ENCODE measurements at places on chromosomes 7 and 10.

DNA sequence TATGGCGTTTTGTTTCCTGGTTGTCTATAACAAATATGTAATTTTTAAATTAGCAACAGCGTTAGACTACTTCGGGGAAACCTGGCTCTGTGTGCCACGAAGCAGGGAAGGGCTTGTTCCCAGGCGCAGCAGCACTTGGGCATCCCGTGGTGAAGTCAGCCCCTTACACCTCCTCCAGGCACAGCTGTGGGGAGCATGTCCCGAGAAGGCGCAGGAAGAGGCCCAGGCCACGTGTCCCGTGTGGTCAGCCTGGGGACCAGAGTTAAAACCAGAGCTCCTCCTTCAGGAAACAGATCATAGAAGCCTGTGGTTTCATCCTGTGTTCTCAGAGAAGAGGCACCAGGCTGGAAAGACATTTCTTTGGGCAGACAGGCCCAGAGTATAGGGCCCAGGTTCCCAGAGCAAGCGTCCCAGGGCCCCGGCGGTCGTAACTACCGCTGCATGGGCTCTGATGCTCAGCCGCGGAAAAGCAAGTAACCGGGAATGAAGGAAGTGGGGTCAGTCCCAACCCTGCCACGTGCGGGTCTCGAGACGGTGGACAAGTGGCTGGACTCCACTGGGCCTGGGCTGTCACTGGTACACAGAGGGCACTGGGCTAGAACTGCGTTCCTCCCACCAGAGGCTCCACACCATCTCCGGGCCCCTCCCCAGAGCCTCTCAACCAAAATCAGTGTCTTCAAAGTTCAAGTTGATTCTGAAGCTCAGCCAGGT is 7.1 kb downstream of the NUDT1 start:
- H3K4me1 ChIP-seq: peaks cover 22% of the 10 kb centered on the region
- peak overlapping the region; percentile 53 for H3K27ac ChIP-seq
- DNase-seq: peak; percentile 47
- peaks cover 13% of the 10 kb centered on the region for H3K36me3 ChIP-seq
- H3K4me3 ChIP-seq: peak overlapping the region; percentile 80

GRCh38 chr7:158432369-158433341 is 155.0 kb downstream of the PTPRN2 start:
- H3K4me1 ChIP-seq: no peaks in the 10 kb centered on the region
- H3K27ac ChIP-seq: no peak overlapping the region
- no peaks in the 10 kb centered on the region for H3K36me3 ChIP-seq
- no peak for DNase-seq

GRCh38 chr10:127168261-127168660 is 28.1 kb downstream of the INSYN2A start:
- no peak overlapping the region for H3K4me3 ChIP-seq
- H3K4me1 ChIP-seq: no peaks in the 10 kb centered on the region
- H3K36me3 ChIP-seq: no peaks in the 10 kb centered on the region
- DNase-seq: no peak

GRCh38 chr10:104324221-104324686 is 14.0 kb downstream of the ITPRIP start:
- peak overlapping the region; percentile 72 for H3K4me3 ChIP-seq
- H3K36me3 ChIP-seq: peaks cover 19% of the 10 kb centered on the region
- no peak for DNase-seq
- peaks cover 82% of the 10 kb centered on the region for H3K4me1 ChIP-seq
- H3K27me3 ChIP-seq: no peaks in the 10 kb centered on the region
- peak overlapping the region; percentile 79 for H3K27ac ChIP-seq

- DNase-seq: no peak
- H3K4me1 ChIP-seq: no peaks in the 10 kb centered on the region
- no peaks in the 10 kb centered on the region for H3K36me3 ChIP-seq
- H3K27me3 ChIP-seq: peaks cover 2% of the 10 kb centered on the region
- no peak overlapping the region for H3K4me3 ChIP-seq
Measured at GRCh38 chr10:88004451-88004850, 141.0 kb downstream of the PTEN start.

GRCh38 chr7:9557853-9558252 is 1124.4 kb downstream of the NXPH1 start:
- no peaks in the 10 kb centered on the region for H3K4me1 ChIP-seq
- H3K4me3 ChIP-seq: no peak overlapping the region
- no peak overlapping the region for H3K27ac ChIP-seq
- no peaks in the 10 kb centered on the region for H3K27me3 ChIP-seq
- DNase-seq: no peak
- H3K36me3 ChIP-seq: no peaks in the 10 kb centered on the region

DNA sequence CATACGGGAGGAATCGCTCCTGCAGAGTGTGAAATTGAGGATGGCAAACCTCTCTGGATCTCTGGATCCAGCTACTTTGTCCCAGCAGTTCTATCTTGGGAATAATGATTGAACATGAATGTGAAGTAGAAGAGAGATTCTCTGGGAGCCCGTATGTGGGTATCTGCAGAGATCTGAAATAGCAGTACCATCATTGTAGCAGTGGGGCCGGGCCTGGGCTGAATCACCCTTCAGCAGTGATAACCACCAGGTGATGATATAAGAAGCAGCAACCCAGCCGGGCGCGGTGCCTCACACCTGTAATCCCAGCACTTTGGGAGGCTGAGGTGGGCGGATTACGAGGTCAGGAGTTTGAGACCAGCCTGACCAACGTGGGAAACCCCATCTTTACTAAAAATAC is 51.9 kb downstream of the SKIDA1 start:
- H3K4me3 ChIP-seq: no peak overlapping the region
- no peaks in the 10 kb centered on the region for H3K4me1 ChIP-seq
- no peaks in the 10 kb centered on the region for H3K27me3 ChIP-seq

DNA sequence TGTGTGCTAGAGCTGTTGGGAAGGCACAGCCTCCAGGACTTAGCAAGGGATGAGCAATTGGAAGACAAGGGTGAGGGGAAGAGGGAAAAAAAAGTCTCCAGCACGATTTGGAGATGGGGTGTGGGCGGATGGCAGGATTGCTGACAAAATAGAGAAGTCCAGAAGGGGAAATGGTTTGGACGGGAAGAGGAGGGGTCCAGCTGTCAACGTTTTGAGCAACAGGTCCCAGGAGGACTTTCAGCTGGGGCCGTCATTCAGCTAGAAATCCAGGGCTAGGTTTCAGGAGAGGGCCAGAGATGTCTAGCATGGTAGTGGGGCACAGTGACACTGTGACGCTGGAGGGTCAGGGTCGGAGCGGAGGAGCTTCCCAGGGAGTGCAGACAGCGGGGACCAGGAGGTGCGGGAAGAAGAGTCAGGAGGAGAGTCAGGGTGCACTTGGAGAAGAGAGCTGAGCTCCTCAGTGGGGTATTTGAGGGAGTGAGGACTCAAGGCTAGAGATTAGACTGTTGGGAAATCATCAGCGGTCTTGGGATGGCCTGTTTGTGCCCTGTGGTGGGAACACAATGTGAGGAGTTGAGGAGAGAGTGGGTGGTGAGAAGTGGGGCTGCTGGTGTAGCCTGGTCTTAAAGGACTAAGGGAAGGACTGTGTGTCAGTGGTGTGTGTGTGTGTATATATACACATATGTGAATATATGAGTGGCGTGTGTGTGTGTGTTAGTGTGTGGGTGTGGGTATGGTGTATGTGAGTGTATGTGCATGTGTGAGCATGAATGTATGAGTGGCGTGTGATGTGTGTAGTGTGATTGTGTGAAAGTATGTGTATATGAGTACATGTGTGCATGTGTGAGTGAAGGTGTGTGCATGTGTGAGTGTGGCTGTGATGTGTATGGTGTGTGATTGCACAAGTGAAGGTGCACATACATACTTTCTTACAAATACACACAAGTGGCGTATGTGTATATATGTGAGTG is 3.8 kb downstream of the ZYX start:
- no peak for DNase-seq
- H3K27ac ChIP-seq: no peak overlapping the region
- peaks cover 15% of the 10 kb centered on the region for H3K4me1 ChIP-seq
- H3K27me3 ChIP-seq: no peaks in the 10 kb centered on the region
- H3K4me3 ChIP-seq: no peak overlapping the region
- peaks cover 17% of the 10 kb centered on the region for H3K36me3 ChIP-seq

GRCh38 chr7:95209276-95209675 is 115.1 kb downstream of the PON1 start:
- no peaks in the 10 kb centered on the region for H3K36me3 ChIP-seq
- H3K4me3 ChIP-seq: no peak overlapping the region
- no peak for DNase-seq
- H3K4me1 ChIP-seq: no peaks in the 10 kb centered on the region
- H3K27ac ChIP-seq: no peak overlapping the region

DNA sequence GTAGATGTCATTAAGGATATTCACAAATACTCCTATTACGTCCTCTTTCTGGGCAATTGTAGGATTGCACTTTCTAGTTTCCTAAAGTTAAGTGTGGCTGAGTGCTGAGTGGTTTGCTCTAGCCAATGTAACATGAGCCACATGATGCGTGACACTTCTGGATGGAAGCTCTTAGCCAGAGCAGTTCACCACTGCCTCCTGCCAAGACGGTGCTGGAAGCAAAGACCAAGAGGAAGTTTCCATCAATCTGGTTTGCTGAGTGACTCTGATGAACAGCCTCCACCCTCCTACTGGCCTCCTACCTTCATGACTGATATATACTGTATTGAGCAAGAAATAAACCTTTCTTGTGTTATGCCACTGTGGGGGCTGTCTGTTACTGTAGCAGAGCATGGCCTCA is 318.1 kb downstream of the KCNMA1 start:
- no peaks in the 10 kb centered on the region for H3K36me3 ChIP-seq
- no peak overlapping the region for H3K4me3 ChIP-seq
- no peaks in the 10 kb centered on the region for H3K4me1 ChIP-seq
- DNase-seq: no peak
- no peak overlapping the region for H3K27ac ChIP-seq

GRCh38 chr7:80133361-80134114 is 1.1 kb upstream of the GNAI1 start:
- H3K4me3 ChIP-seq: peak overlapping the region; percentile 71
- H3K27me3 ChIP-seq: peaks cover 54% of the 10 kb centered on the region
- no peak for DNase-seq
- no peak overlapping the region for H3K27ac ChIP-seq

DNA sequence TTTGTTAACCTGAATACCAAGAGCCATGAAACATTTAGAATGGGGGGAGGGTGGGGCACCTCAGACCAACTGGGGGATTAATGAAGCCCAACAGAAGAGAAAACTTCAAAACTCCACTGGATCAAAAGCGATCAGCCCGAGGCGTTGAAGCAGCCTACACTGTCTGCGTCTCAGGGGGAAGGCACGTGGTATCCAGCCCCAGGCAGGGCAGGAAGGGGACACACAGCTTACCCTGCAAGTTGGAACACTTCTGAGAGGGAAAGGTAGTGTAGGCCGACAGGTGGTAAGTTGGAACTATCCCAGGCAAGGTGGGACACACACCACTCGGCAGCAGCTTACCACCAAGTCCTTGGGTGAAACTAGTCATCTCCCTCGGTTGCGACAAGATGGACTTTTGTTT is 102.9 kb downstream of the TAX1BP1 start:
- H3K27ac ChIP-seq: no peak overlapping the region
- H3K27me3 ChIP-seq: no peaks in the 10 kb centered on the region
- no peak for DNase-seq
- H3K36me3 ChIP-seq: no peaks in the 10 kb centered on the region
- H3K4me1 ChIP-seq: no peaks in the 10 kb centered on the region

- no peak overlapping the region for H3K27ac ChIP-seq
- no peaks in the 10 kb centered on the region for H3K4me1 ChIP-seq
- H3K27me3 ChIP-seq: no peaks in the 10 kb centered on the region
- DNase-seq: no peak
- no peaks in the 10 kb centered on the region for H3K36me3 ChIP-seq
Measured at GRCh38 chr10:111360260-111360925, 283.6 kb downstream of the ADRA2A start.

DNA sequence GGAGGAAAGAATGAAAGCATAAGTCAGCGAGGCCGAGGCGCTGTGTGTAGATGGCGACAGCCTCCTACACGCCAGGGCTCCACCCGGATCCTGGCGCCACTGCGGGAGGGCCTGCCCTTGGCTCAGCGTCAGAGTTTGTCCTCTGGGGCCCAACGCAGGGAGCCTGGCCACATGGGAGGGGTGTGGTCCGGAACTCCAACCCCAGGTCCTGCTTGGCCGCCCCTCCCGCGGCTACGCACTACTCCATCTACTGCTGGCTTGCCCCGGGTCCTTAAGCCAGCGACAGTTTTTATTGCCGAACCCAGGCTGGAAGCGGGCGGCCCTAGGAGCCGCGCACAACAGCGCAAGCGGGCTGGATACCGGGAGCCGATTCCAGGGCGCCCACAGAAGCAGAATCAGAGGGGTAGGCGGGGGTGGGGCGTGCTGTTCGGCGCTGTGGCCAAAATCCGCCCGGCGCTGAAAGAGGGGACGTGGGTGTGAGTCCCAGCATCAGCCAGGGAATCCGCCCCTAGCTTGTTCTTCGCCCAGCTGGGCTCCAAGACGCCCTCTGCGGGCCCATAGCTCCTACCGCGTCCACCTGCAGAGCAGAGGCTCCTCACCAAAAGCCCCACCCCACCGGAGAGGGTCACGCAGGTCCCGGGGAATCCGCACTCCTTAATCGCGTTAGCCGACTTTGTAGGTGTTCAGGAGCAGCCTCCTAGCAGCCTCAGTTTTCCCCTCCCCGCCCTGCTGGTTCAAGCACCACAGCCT is 4.5 kb downstream of the KAZALD1 start:
- peaks cover 2% of the 10 kb centered on the region for H3K36me3 ChIP-seq
- H3K4me3 ChIP-seq: peak overlapping the region; percentile 58
- H3K27me3 ChIP-seq: peaks cover 54% of the 10 kb centered on the region
- peak; percentile 39 for DNase-seq
- H3K4me1 ChIP-seq: peaks cover 20% of the 10 kb centered on the region
- no peak overlapping the region for H3K27ac ChIP-seq

DNA sequence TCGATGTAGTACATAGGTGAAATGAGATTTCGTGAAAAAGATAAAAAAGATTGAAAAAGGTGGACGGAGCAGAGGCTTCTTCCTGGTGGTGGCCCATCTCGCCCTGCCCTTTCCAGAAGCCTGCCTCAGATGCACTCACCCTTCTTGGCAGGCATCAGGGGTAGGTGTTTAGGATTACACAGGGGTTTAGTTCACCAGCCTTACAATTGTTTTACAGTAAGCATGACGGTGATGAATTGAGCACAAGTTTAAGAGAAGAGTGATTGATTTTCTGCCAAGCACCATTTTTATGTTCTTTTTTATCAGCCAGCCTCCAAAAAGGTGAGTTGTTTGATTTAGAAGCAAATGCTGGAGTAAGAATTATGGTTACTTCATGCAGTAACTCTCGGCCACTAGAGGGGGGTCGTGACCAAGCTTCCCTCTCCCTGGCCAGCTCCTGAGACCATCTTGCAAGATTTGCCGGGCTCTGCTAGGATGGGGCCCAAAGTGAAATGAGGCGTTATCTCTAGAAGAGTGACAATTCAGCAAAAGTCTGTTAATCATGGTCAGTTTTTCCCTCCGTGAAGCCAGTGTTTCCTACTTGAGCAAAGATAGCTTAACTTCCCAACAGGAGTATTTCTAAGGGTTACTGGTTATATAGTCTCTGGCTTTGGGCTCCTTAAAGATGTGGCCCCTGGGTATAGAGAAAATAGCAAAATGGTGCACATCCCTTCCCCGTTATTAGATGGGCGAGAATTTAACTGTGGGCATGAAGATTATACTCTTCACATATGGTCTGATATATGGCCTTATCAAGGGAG is 228.8 kb downstream of the BMPER start:
- no peaks in the 10 kb centered on the region for H3K36me3 ChIP-seq
- no peak overlapping the region for H3K27ac ChIP-seq
- no peaks in the 10 kb centered on the region for H3K27me3 ChIP-seq
- H3K4me1 ChIP-seq: no peaks in the 10 kb centered on the region
- DNase-seq: no peak

All from T-helper 2 cell treated with Interferon-gamma antibody and Interleukin-4, amounts not matched to agents 5 μg/mL and 100 μg/mL, for 36 hours (primary cell).